ENCODE measurements at places on chromosomes 2 and 18. TPM values are rescaled to one million over a fixed set of nuclear protein-coding genes. Genes with fewer than 3 reads are reported as not detected.

The DNAH7 gene
- 0.29 TPM for total RNA-seq

The EMX1 gene
- 0.22 TPM for total RNA-seq

The CLK1 gene
- total RNA-seq = 173 TPM

DNA sequence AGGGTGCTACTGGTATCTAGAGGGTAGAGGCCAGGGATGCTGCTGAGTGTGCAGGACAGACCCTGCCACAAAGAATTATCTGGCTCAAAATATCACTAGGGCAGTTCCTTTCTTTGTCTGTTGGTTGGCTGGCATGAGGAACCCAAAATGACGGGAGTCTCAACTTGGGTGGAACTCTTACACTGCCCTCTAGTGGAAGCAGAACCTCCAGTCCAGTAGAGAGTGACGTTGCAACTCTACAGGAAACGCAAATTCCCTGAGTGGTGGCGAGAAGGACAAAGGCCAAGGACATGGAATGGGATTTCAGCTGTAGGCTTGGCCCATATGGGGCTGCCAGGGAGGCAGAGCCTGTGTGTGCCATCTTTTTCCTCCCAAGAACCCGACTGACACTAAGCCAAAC lies 47.1 kb downstream of the COPS8 start:
- H3K4me3 ChIP-seq = no peak overlapping the region
- H3K4me1 ChIP-seq = no peaks in the 10 kb centered on the region
- H3K36me3 ChIP-seq = no peaks in the 10 kb centered on the region
- no peak for DNase-seq
- peaks cover 1% of the 10 kb centered on the region for H3K27me3 ChIP-seq

DNA sequence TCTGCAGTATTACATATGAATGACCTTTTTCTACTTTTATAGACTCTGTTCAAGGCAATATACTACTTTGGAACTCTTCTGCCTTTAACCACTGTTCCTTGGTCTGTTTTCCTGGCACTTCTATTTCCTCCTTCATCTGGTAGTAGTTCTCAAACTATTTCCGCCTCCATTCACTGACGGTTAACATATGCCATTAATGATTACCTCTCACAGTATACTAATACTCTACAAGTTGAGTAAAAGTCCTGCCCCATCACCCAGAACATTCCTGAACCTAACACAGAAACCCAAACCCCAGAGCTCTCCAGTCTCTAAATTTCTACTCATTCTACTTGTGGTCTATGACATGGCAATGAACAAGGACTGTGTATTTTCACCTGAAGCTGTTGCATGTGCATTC lies 4.5 kb downstream of the GFPT1 start:
- H3K27ac ChIP-seq = no peak overlapping the region
- peaks cover 5% of the 10 kb centered on the region for H3K36me3 ChIP-seq
- no peak for DNase-seq
- no peak overlapping the region for H3K4me3 ChIP-seq
- peaks cover 39% of the 10 kb centered on the region for H3K4me1 ChIP-seq

DNA sequence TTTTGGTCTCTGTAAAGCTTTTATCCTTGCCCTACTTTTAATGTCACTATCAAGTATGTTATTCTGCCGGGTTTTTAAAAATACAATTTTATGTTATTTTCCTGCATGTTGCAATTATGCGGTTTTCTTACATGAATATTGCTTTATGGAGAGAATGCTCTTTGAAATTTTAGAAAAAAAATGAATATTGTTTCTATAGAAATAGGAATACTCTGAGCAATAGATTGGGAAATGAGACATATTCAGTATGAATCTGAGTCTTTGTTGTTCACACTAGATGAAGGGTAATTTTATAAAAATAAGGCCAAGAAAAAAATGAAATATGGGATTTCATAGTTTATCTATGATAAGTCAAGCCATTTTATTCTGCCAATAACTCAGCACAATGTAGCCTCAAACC lies 142.2 kb upstream of the DTNA start:
- no peak overlapping the region for H3K27ac ChIP-seq
- no peaks in the 10 kb centered on the region for H3K27me3 ChIP-seq
- H3K4me1 ChIP-seq = no peaks in the 10 kb centered on the region
- H3K36me3 ChIP-seq = no peaks in the 10 kb centered on the region
- no peak for DNase-seq

- H3K27ac ChIP-seq = no peak overlapping the region
- DNase-seq = no peak
- H3K4me1 ChIP-seq = peaks cover 32% of the 10 kb centered on the region
- no peaks in the 10 kb centered on the region for H3K36me3 ChIP-seq
Observed at GRCh38 chr18:35999925-36000324, 27.4 kb downstream of the RMP24 start.

DNA sequence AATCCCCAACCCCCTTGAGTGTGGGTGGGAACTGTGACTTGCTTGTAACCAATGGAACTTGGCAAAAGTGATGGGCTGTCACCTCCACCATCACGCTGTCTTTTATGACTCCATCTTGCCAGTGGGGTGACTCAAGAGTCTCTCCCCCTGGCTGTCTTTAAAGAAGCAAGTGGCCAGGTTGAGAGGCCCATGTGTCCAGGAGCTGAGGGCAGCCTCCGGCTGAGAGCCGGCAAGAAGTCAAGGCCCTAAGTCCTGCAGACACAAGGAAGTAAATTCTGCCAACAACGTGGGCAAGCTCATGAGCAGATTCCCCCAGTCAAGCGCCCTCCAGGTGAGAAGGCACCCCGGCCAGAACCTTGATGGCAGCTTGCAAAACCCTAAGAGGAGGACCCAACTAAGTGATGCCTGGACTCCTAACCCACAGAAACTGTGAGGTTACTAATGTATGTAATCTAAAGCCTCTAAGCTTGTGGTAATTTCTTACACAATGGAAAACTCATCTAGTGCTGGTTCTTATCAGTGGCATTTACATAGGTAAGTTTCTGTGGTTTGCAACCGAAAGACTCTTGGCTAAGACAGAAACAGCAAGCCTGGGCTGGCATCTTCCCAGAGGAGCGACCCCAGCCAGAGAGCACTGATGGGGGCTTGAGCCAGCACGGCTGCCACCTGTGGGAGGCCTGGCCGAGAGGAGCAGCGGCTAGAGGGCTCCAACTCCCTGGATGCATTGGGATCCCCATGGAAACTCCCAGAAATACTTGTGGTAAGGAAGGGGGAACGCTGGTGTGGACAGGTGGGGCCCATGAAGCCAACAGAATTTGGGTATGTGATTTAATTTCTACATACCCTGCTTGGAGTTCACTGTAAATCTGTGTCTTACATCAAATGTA lies 49.3 kb downstream of the CIB4 start:
- no peak overlapping the region for H3K4me3 ChIP-seq
- no peaks in the 10 kb centered on the region for H3K36me3 ChIP-seq
- H3K27ac ChIP-seq = no peak overlapping the region

- peak overlapping the region; percentile 87 for H3K27ac ChIP-seq
- DNase-seq = peak; percentile 54
- H3K4me1 ChIP-seq = peaks cover 49% of the 10 kb centered on the region
- H3K4me3 ChIP-seq = peak overlapping the region; percentile 93
- H3K27me3 ChIP-seq = no peaks in the 10 kb centered on the region
Observed at GRCh38 chr2:84906108-84906899, 848 bp downstream of the TMSB10 start.

DNA sequence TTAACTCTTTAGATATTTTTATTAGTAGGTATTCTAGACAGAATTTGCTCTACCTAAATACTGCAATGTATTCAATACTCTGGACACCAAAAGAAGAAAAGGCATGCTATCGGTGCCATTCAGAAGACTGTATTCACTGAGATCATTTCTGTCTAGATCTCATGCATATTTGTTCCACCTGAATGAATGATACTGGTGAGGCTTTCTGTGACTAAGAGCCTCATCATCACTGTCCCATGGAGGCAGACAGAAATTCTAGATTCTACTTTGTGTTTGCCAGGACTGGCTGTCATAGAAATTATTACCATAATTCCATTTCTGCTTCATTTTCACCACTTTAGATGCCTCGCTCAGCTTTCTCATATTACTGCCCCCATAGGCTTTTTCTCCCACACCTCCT lies 340.7 kb downstream of the MBD2 start:
- no peaks in the 10 kb centered on the region for H3K27me3 ChIP-seq
- no peaks in the 10 kb centered on the region for H3K36me3 ChIP-seq
- no peak for DNase-seq
- no peaks in the 10 kb centered on the region for H3K4me1 ChIP-seq
- H3K27ac ChIP-seq = no peak overlapping the region

DNA sequence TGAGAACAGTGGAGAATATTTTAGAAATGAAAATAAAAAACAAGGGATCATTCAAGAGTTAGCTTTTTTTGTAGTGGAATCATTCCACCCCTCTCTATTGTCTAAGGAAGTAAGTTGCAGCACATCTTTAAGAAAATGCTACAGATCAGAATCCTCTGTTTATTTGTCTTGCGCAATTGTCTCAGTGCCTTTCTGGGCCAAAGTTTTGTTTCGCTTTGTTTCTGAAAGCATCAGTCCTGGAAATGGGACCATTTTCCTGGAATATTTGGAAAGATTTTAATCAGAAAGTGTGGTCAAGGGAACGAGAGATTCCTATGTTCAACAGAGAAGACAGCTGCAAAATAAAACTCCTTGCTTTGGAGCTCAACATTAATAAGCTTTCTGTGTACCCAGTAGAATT lies 74.0 kb downstream of the NRXN1 start:
- no peak overlapping the region for H3K4me3 ChIP-seq
- no peak overlapping the region for H3K27ac ChIP-seq
- H3K36me3 ChIP-seq = no peaks in the 10 kb centered on the region
- no peaks in the 10 kb centered on the region for H3K27me3 ChIP-seq
- no peak for DNase-seq

- peaks cover 13% of the 10 kb centered on the region for H3K4me1 ChIP-seq
- peaks cover 56% of the 10 kb centered on the region for H3K27me3 ChIP-seq
Observed at GRCh38 chr2:219446101-219446504, 11.5 kb downstream of the SPEG start.

- no peak overlapping the region for H3K4me3 ChIP-seq
- no peak for DNase-seq
- H3K4me1 ChIP-seq = peaks cover 9% of the 10 kb centered on the region
- no peak overlapping the region for H3K27ac ChIP-seq
Observed at GRCh38 chr2:58006256-58006951, 40.2 kb upstream of the VRK2 start.

DNA sequence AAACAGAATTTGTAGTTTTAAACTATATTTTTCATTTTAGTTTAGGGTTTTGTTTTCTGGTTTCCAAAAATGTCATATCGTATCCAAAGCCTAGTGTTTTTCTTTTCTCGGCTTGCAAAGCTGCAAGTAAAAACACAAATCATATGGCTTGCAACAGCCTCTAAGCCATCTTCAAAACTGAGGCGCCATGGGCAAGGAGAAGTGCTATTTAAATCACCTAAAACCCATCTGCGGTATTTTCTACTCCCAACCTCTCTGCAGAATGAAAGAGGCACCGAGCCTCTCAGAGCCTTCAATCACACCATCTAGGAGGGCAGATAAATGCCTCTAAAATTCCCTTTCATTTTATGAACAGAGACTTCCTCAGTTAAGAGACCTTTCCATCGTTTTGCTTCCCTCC lies 25.2 kb downstream of the FECH start:
- H3K27ac ChIP-seq = no peak overlapping the region
- no peak overlapping the region for H3K4me3 ChIP-seq
- peaks cover 4% of the 10 kb centered on the region for H3K4me1 ChIP-seq

- H3K27me3 ChIP-seq = peaks cover 15% of the 10 kb centered on the region
- H3K4me1 ChIP-seq = peaks cover 4% of the 10 kb centered on the region
- no peak overlapping the region for H3K4me3 ChIP-seq
- no peak for DNase-seq
Observed at GRCh38 chr2:234318361-234318760, 178.5 kb downstream of the ARL4C start.

GRCh38 chr2:78407960-78408794 lies 617.3 kb upstream of the REG3G start:
- no peaks in the 10 kb centered on the region for H3K36me3 ChIP-seq
- no peak overlapping the region for H3K4me3 ChIP-seq
- H3K4me1 ChIP-seq = no peaks in the 10 kb centered on the region

GRCh38 chr2:229254206-229254605 lies 16.9 kb downstream of the PID1 start:
- H3K27ac ChIP-seq = no peak overlapping the region
- H3K4me3 ChIP-seq = no peak overlapping the region
- DNase-seq = no peak
- no peaks in the 10 kb centered on the region for H3K27me3 ChIP-seq

DNA sequence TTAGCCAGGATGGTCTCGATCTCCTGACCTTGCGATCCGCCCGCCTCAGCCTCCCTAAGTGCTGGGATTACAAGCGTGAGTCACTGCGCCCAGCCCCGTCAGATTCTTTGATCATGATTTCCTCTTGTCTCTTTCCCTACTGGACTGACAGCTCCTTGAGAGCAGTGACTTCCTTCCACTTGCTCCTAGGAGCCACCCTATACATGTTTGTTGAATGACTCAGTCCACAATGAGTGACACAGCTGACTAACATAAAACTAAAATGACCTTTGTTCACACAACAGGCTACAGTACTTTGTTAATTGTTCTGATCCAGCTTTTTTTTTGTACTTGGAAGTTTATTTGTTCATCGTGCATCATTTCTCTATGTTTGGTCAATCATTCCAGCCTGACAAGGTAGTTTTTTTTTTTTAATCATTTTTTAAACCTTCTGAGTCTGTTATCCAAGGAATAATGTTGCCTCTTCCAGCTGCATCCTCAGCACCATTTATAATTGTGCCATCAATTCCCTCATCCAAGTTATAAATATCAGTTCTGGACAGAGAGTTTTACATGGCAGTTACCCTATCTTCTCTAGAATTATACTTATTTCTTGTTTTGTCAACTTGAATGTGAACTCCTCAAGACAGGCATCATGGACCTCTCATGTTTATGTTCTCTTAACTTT lies 42.9 kb upstream of the TUBA3E start:
- peaks cover 15% of the 10 kb centered on the region for H3K27me3 ChIP-seq
- no peaks in the 10 kb centered on the region for H3K4me1 ChIP-seq
- H3K4me3 ChIP-seq = no peak overlapping the region
- H3K36me3 ChIP-seq = no peaks in the 10 kb centered on the region
- no peak for DNase-seq

- DNase-seq = no peak
- no peak overlapping the region for H3K4me3 ChIP-seq
- no peaks in the 10 kb centered on the region for H3K4me1 ChIP-seq
- no peak overlapping the region for H3K27ac ChIP-seq
- H3K36me3 ChIP-seq = peaks cover 82% of the 10 kb centered on the region
- H3K27me3 ChIP-seq = no peaks in the 10 kb centered on the region
Observed at GRCh38 chr2:224498991-224499390, 86.2 kb downstream of the CUL3 start.

DNA sequence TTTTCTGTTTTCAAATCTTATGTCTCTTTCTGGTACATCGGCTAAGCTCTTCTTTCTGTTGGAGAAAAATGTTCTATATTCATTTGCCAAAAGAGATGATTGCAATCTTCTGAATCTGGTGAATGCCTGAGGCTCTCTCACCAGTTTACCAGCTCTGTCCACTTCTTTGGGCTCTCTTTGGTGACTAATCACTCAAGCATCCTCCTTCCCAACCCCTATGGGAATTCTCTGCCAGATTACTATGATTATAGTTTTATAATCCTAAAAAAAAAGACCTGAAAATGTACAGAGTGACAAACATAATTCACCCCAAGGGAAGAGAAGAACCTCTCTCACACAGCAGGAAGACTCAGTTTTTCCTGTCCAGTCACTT lies 187.3 kb downstream of the CAMKMT start:
- H3K27ac ChIP-seq = no peak overlapping the region
- peaks cover 9% of the 10 kb centered on the region for H3K36me3 ChIP-seq
- H3K4me1 ChIP-seq = no peaks in the 10 kb centered on the region
- H3K27me3 ChIP-seq = no peaks in the 10 kb centered on the region
- DNase-seq = no peak
- H3K4me3 ChIP-seq = no peak overlapping the region

- H3K4me3 ChIP-seq = no peak overlapping the region
- no peaks in the 10 kb centered on the region for H3K27me3 ChIP-seq
Observed at GRCh38 chr2:120622886-120623753, 112.5 kb upstream of the GLI2 start.

GRCh38 chr2:26455037-26455669 lies 22.8 kb downstream of the OTOF start:
- H3K27ac ChIP-seq = no peak overlapping the region
- no peaks in the 10 kb centered on the region for H3K4me1 ChIP-seq
- H3K27me3 ChIP-seq = peaks cover 4% of the 10 kb centered on the region
- H3K4me3 ChIP-seq = no peak overlapping the region
- DNase-seq = no peak

Measured in activated B cell treated with CpG ODN at 0.5 μM for 24 hours (primary cell).